Amygdala (tissue), 56 donors: ENCODE measurements at places on chromosomes 6 and 20.

DNA sequence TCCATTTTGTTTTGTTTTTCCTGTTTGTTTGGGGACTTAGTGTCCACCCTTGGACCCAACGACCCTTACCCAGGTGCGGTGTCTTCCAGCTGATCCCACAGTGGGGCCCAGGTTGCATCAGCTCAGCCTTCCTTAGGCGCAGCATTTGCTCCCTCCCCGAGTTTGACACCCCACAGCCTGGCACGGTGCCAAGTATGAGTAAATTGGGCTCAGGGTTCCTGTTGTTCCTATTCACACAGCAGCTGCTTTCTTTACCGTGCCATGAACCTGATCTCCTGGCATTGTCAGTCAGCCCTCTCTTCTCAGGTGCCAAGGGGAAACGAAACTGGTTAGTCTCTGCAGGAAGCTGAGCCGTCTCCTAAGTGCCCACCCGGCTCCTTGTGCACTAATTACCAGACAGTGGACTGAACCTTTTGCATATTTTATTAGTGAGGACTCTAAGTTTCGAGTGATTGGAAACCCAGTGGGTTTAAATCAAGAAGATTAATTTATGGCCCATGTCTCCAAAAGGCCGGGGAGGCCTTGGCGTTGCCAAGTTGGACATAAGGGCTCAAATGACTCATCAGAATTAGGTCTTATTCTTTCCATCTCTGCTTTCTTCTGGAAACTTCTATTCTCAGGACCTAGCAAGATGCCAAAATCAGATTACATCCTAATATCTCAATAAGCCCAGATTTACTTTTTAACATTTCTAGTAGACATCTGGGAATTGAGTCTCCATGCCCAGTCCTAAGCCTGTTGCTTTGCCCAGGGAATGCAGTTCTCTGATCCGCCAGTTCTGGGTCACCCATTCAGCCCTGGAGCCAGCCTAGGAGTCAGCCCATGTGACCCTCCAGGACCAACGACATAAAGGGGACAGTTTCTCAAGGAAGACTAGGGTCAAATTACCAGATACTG is 68.8 kb downstream of the TSHZ2 start:
- DNase-seq: no peak

DNA sequence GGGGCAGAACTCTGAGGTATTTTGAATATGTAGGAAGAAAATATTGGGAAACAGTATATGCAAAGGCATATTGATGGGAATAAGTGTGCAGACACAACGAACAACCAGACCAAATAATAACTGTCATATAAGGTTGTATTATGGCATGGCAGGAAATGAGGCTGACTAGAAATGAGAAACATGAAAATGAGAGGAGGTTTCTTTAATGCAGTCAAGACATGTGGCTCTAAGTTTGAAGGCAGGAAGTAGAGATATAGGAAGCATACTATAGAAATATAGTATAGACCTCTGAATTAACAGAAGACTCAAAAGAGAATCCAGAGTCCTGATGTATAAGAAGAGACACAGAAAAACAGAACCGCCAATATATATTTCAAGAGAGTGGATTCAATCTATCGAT is 459.7 kb upstream of the PTCHD4 start:
- no peak for DNase-seq

- DNase-seq: peak; percentile 19
Measured at GRCh38 chr6:474453-475185, 83.1 kb downstream of the IRF4 start.

DNA sequence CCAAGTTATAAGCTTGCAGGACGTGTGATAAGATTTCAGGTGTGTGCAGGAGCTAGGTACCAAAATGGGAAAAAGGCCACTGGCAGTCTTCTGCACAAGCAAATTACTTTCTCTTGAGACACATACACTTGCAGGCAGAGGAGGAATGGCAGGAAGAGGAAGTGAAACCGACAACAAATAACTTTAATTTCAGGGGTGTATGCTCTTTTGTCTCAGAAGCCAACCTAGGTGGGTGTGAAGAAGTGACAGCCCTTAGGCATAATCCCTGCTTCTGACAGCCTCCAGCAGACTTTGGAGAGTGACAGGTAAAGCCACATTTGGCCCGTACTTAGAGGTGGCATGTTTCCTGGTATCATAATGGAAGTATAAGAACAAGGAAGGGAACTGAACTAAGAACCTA is 118.8 kb upstream of the TRAF3IP2 start:
- no peak for DNase-seq

DNA sequence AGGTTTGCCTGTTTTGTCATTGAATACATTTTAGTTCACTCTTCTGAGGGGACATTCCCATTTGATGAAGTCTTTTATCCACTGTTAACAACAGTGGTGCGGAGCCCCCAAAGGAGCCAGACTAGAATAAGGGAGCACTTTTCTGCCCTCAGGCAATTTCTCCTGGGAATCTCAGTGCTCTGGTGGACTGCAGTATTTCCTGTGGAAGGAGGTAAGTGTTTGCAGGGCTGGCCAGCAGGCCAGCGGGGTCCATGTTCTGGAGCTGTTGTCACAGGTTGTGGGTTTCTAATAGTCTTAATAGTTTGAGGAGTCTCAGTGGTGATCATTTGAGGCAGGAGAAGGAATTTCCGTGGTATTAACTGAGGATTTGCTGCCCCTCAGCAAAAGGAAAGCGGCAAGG is 83.5 kb downstream of the ASXL1 start:
- no peak for DNase-seq

DNA sequence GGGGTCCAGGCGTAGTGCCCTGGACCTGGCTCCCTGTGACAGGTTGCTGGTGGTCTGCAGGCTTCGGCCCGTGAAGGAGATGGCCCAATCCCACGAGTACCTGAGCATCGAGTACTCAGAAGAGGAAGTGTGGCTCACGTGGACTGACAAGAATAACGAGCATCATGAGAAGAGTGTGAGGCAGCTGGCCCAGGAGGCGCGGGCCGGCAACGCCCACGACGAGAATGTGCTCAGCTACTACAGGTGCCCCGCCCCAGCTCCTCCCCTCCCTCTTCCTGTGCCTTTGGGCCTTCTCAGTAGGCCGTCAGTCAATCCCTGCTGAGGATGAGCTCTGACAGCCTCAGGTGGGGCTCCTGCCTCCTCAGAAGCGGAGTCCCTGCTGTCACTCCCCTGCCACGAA is 42.6 kb downstream of the UQCC2 start:
- DNase-seq: no peak

GRCh38 chr6:132004668-132005067 is 53.5 kb upstream of the CCN2 start:
- no peak for DNase-seq

GRCh38 chr6:26129656-26130055 is 42.4 kb downstream of the HFE start:
- no peak for DNase-seq

- no peak for DNase-seq
Measured at GRCh38 chr20:10200330-10200729, 18.3 kb upstream of the SNAP25 start.

DNA sequence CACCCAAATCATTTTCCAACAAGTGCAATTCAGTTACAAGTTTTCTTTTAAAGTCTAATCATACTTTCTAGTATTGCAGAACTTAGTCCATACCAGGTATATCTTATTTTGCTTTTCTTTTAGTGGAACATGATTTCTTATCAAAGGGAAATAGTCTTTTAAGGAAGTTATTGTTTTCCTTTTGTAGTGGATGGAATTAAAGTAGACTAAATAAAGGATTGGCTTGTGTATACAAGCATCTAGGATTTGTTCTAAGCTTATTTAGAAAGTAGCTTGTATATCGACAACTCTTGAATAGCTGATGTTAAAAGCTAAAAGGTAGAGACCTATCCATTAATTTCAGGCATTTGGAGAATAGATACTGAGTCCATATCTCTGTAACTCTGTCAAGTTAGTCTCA is 14.8 kb downstream of the DCBLD1 start:
- DNase-seq: no peak

DNA sequence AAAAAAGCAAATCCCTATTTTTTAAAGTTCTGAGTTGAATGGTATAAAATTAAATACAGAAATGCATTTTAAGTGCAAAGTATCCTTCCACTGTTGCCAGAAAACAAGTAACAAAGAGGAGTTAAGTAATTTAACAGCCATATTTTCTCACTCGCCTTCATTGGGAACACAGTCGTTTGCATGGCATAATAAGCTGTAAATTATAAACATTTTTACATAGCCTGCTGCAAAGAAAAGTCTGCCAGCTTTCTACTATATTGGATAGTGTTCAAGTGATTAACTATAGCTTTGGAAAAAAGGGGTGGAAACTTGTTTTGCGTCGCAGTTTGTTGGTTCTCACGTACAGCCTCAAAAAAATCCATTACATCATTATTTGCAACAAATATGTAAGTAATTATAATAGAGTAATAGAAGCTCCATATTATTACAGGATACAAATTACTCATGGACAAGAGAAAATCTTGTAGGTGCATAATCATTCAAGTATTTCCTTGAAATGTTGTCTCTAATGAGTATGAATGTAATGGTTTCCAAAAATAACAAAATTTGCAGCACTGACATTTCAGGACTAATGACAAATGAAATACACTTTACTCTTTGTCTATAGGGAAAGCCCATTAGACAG is 139.3 kb downstream of the PDSS2 start:
- no peak for DNase-seq

DNA sequence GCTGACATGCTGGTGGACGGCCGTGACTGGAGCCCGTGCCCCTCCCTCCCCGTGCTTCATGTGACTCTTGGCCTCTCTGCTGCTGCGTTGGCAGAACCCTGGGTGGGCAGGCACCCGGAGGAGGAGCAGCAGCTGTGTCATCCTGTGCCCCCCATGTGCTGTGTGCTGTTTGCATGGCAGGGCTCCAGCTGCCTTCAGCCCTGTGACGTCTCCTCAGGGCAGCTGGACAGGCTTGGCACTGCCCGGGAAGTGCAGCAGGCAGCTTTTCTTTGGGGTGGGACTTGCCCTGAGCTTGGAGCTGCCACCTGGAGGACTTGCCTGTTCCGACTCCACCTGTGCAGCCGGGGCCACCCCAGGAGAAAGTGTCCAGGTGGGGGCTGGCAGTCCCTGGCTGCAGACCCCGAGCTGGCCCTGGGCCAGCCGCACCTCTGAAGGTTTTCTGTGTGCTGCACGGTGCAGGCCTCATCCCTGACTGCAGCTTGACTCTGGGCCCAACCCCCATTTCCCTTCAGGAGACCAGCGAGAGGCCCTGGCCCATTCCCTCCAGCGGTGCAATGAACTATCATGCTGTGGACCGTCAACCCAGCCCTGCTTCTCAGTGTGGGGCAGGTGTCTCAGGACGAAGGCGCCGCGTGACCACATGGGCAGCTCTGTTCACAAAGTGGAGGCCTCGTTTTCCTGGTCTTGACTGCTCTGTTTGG is 8.1 kb downstream of the NPBWR2 start:
- DNase-seq: no peak

- DNase-seq: no peak
Measured at GRCh38 chr20:17684077-17684888, 2.2 kb upstream of the RRBP1 start.

DNA sequence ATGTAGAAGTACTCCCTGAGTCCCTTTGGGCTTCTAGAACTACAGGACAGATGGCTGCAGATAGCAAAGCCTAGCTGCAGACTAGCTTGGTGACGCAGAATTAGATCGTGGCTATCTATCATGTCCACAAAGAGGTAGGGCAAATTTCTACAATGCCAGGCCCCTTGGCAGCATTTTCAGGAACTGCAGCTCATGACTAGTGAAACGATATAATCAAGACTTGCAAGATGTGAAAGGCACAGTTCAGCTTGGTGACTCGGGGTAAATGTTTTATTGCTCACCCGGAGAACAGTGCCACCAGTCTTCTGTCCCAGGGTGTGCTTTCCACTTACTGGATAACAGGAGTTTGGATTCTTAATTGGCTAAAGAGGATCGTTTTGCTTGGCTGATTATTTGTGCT is 108.7 kb upstream of the LY86 start:
- DNase-seq: no peak

DNA sequence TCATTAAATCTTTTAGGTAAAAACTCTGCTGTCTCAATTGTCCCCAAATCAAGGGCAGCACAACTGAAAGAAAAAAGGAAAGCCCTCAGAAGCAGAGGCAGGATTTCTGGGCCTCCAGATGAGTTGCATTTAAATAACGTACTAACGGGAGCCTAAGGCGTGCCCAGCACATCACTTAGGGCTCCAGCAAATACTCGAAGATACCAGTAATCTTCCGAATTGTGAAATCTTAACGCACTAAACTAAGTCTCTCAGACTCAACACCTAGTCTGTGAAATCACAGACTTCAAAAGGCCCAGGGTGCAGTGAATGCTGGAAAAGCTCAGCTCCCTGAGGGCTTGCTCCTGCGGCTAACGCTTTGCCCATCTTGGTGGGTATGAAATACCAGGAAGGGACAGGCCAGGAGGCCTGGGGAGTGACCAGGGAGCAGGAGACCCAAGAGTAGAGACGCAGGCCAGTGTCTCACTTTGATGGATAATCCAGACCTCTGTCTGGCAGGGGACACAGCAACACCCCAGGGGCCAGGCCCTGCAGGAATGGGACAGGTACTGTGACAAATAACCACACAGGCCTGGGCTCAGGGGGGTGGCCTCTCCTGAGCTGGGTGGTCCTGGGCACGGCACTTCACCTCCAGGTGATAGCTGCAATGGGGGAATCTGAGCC is 36.4 kb downstream of the RRBP1 start:
- DNase-seq: no peak

- DNase-seq: no peak
Measured at GRCh38 chr20:39974966-39975501, 714.0 kb downstream of the MAFB start.

- DNase-seq: peak; percentile 52
Measured at GRCh38 chr6:36759148-36759759, 61.6 kb downstream of the RAB44 start.
